B cell (primary cell): ENCODE measurements at places on chromosomes 1 and 21. TPM values are rescaled to one million over a fixed set of nuclear protein-coding genes. Genes with fewer than 3 reads are reported as not detected.
A peak's percentile ranks its signal among the peaks of the same experiment; 100 is the strongest.

LCE3E gene
- not detected in 2 replicates for total RNA-seq

TMEM125 gene
- not detected in 2 replicates for total RNA-seq

DNA sequence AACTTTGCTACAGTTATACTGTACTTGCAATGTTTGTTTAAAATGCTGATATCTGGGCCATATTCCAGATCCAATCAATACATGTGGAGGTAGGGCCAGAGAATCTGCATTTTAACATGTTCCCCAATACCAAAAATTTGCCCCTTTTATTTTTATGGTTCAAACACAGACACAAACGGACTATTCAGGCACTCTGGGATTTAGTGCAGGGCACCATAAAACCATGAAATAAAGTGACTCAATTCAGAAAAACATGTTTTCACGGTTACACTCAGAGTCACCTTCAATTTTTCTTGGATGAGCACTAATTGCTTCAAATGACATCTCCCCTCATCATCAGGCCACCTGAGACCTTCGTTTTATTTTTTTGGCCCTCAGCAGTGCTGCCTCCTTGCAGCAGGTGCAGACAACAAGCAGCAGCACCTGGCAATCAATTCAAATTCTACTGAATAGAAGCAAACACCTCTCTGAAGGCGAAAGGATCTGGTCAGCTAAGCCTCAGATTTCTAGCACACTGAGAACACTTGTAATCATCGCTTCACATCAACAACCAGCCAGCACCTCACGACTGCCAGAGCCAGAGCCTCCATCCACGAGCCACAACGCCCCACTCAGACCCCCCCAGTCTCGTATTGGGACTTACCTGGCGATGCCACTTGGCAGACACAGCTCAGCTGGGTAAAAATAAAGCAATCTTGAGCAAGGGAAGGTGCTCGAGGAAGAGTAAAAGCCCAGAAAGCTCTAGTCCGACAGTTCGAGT lies 1.1 kb downstream of the ERO1B start:
- H3K27ac ChIP-seq = peak overlapping the region; percentile 89
- peak; percentile 61 for DNase-seq
- peak overlapping the region; percentile 96 for H3K4me3 ChIP-seq
- no peaks in the 10 kb centered on the region for H3K27me3 ChIP-seq
- H3K4me1 ChIP-seq = peaks cover 35% of the 10 kb centered on the region

GRCh38 chr1:6961905-6962477 lies 176.7 kb downstream of the CAMTA1 start:
- H3K27ac ChIP-seq = no peak overlapping the region
- peaks cover 14% of the 10 kb centered on the region for H3K4me1 ChIP-seq
- no peaks in the 10 kb centered on the region for H3K36me3 ChIP-seq
- peaks cover 10% of the 10 kb centered on the region for H3K27me3 ChIP-seq
- DNase-seq = no peak

DNA sequence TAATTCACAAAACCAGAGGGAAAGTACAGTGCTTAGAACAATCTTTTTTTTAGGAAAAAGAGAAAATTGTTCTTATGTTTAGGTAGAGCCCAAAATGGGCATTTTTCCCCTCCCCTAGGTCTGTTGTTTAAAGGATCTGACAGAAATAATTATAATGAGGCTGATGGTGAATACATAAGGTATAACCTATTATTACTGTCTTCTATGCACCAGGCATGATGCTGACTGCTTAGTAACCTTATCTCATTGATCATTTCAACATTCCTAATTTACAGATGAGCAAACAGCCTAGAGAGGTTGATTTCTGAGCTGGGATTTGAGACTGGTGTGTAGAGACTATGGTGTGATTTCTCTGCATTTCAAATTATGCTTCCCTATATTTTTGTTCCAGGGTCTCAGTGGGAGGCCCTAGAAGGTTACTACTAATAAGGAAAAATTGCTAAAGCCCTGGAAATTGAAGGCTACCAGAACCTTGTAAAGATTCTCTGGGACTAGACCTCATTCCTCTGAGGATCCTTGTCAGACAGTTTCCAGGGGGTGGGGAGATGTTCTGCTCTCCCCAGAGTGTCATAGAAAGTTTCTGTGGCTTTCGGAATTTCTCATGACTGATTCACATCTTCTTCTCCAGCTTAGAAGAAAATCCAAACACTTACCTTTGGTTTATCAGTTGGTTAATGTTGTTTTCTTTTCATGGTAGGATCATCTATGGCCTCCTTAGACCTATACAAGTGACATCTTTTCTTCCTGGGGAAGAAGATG lies 44.9 kb downstream of the ROR1 start:
- H3K4me1 ChIP-seq = no peaks in the 10 kb centered on the region
- H3K27me3 ChIP-seq = no peaks in the 10 kb centered on the region
- H3K4me3 ChIP-seq = no peak overlapping the region
- no peak overlapping the region for H3K27ac ChIP-seq
- DNase-seq = no peak
- no peaks in the 10 kb centered on the region for H3K36me3 ChIP-seq

- peaks cover 3% of the 10 kb centered on the region for H3K27me3 ChIP-seq
- H3K27ac ChIP-seq = no peak overlapping the region
- no peaks in the 10 kb centered on the region for H3K4me1 ChIP-seq
- H3K36me3 ChIP-seq = no peaks in the 10 kb centered on the region
- H3K4me3 ChIP-seq = no peak overlapping the region
Measured at GRCh38 chr1:94737124-94737998, 82.8 kb upstream of the SLC44A3 start.

GRCh38 chr1:93614986-93615581 lies 66.6 kb downstream of the BCAR3 start:
- H3K4me1 ChIP-seq = peaks cover 9% of the 10 kb centered on the region
- DNase-seq = no peak
- no peaks in the 10 kb centered on the region for H3K36me3 ChIP-seq
- peak overlapping the region; percentile 9 for H3K27ac ChIP-seq
- no peaks in the 10 kb centered on the region for H3K27me3 ChIP-seq
- H3K4me3 ChIP-seq = no peak overlapping the region

DNA sequence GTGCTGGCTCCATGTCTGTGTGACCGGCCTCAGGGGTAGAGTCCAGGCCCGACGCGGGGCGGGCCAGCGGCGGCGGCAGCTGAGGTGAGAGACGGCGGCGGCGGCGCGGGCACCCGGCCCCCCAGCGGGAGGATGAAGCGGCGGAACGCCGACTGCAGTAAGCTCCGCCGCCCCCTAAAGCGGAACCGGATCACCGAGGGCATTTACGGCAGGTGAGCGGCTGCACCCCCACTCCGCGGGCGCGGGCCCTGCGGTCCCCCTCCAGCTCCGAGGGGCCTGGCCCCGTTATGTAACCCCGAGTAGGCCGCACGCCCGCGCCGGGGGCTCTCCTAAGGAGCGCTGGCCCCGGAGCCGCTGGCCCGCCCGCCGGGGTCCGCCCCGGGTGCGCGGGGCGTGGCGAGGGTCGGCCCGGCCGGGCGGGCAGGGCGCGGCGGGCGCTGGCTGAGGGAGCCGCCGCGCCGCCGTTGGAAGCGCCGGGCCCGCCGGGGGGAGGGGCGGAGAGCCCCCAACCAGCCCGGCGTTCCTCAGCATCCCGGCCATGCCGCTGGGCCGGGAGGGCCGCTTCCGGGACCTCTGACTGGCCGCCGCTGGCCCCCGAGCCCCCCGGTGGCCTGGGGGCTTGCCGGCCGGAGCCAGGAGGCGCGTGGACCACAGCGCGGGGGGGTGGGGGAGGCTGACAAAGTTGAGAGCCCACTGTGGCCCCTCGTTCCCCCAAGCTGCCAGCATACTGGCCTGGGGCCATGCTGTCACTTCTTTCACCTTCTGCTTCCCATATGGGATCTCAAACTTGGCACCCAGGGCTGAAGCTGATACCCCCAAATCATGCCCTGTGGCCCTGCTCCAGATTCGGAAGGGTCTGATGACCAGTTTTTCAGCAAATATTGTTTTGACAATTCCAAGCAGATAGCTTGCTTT lies 527 bp downstream of the MACO1 start:
- peak; percentile 92 for DNase-seq
- peak overlapping the region; percentile 62 for H3K4me3 ChIP-seq
- no peaks in the 10 kb centered on the region for H3K27me3 ChIP-seq
- H3K36me3 ChIP-seq = no peaks in the 10 kb centered on the region
- peak overlapping the region; percentile 93 for H3K27ac ChIP-seq
